ENCODE measurements at places on chromosomes 7 and 10.
A peak's percentile ranks its signal among the peaks of the same experiment; 100 is the strongest.

GRCh38 chr7:55018361-55019190, at the start of gene EGFR:
EGFR (plus strand) TSS chr7:55019017; CDS start chr7:55019278, 261 bp downstream.
- DNase-seq = peak; percentile 57

DNA sequence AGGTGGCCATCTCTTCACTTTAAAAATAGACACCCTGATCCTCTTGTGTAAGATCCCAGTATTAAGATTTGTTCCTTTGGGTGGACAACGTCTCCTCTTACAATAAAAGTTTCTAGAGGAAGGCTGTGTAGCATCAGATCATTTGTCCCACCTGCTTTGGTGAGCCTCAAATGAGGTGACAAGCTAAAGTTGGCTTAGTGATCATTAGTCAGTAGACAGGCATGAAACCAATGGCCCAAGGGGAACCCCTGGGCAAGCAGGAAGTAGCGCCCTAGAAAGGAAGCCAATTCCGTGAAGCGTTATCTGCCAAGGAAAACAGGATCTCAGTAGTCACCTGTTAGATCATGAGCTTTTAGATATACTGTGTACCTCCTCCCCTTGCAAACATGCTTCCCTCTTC, 66.8 kb downstream of the PCGF5 start:
- no peak for DNase-seq

GRCh38 chr10:131577786-131578471, 266.4 kb upstream of the TCERG1L start:
- no peak for DNase-seq

DNA sequence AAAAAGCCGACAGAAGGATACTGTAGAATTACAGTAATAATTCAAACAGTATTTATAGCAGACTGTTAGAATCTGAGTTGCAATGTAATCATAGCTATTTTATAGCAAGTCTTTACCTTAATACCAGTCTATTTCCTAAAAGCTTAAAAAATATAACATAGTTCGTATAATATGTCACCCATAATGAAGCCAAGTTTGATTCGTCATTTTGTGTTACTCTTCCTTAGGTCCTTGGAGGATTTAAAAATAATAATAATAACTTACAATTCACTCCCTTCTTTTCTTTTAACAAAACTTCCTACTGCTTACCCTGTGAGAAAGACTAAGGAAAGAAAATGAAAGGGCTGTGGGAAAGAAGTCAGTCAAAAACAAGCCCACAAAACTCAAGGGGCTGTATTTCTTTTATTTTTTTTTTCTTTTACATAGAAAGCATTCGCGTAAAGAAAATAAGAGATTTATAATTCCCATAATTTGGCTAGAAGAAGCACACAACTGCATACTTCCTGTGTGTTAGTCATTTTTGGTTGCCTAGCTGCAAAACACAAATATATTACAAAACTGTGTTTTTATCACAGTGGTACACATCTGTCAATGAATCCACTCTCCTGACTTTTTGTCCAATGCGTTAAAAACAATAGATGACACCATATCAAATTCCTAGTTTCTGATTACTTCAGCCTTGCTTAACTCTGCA, 187.2 kb upstream of the CELF2 start:
- no peak for DNase-seq

GRCh38 chr7:47317487-47317886, 264.4 kb downstream of the TNS3 start:
- DNase-seq = no peak

GRCh38 chr7:100804681-100805431, 22.5 kb downstream of the EPHB4 start:
- DNase-seq = no peak

DNA sequence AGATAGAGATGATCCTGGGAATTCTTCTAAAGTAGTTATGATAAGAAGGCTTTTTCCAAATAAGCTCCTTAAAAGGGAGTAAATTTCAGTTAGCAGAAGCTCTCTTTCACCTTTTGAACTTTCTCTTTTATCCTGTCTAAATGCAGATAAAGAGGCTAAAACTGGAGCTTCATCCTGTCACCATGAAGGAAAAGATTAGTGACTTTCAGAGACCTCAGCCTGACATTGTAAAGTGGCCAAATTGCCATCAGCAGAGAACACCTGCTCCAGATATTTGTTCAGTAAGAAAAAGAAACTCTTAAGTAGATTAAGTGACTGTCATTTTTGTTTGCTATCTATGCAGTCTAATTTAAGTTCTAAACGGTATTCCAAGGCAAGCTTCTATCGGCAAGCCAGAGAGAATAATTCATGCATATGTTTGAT, 18.3 kb downstream of the VWDE start:
- DNase-seq = peak; percentile 38

GRCh38 chr10:22599636-22600228, 114.6 kb downstream of the PIP4K2A start:
- no peak for DNase-seq

GRCh38 chr10:29756451-29756850, 121.7 kb upstream of the SVIL start:
- DNase-seq = no peak

- DNase-seq = no peak
These were observed 168.0 kb downstream of the SORCS1 start for GRCh38 chr10:106996510-106996909.

DNA sequence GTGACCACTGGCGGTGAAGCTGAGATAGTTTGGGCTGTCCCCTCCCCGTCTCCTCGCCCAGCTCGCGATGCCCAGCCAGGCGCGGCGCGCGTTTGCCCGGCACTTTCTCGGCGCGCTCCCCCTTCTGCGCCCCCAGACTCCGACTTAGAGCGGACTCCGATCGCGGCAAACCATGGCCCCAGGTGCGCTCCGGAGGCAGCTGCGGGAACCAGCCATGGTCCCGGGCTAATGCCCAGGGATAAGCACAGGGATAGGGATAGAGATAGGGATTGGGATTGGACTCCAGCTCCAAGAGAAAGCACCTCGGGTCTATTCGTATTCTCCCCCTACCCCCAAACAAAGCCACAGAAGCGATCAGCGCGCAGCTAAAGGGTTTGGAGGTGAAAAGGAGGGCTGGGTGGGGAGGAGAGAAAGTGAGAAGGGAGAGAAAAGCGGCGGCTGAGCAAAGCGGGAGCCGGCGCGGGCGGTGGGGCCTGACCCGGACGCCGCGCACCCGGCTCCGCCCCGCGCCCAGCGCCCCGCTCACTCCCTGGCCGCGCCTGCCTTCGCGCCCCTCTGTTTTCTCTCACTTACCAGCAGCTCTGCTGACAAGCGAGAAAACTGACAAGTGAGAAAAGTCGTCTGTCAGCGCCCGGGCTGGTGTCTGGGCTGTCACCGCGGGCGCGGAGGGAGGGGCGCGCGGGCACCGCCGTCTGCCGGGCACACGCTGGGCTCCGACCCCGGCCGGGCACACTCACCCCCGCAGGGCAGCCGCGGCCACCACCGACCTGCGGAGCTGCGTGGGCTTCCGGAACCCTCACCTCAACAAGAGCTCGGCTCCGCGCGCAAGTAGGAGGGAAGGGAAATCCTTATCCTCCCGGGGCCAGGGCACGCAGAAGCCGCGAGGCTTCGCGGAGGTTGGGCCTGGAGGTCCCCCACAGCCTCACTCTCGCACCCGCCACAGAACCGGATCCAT, at the start of gene PDE1C:
PDE1C (minus strand) TSS at position 2 of the 955 bp plus-strand sequence.
- DNase-seq = peak; percentile 27

GRCh38 chr7:131493581-131493980, 62.8 kb downstream of the PODXL start:
- no peak for DNase-seq

DNA sequence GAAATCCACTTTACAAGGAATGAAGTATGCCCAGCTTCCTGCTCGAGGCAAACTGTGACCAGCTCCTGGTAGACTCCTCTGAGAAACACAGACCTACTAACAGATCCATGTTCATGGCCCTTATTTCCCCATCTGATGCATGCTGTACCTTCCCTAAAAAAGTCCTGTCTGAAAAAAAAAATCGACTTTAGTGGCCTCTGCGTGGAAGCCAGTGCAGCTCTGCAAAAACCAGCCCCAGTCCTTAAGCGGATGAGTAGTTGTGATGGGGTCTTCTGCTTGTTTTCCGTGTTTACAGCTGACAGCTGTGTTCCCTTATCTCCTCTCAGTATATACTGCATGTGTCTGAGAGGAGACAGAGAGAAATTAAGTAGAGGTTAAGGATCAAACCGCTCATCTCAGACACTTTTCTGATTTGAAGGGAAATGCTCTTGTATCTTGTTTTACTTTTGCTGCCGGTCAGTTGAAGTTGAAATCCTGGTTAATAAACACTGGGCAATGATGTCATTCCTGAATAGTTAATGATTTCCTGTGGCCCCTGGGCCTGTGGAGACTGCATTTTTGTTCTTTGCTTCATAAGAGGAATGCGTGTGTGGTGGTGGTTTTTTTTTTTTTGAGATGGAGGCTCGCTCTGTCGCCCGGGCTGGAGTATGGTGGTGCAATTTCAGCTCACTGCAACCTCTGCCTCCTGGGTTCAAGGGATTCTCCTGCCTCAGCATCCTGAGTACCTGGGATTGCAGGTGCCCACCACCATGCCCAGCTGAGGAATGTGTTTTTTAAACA, 67.6 kb downstream of the DOCK1 start:
- DNase-seq = peak; percentile 91

DNA sequence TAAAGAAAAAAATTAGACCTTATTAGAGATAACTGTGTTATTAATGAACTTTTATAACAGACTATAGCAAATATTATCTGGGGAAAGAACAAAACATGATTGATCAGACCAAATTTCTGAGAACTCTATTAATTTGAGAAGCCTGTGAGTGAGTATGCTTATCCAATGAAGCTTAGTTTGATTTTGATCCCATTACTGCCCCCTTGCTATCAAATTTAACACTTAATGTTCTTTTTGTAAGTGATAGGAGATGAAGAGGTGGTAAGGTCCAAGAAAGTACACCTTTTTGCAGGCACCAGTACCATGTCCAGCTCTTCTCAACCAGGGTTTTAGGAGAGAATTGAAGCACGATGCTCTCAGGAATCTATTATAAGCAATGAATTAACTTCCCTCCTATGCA, 49.9 kb downstream of the ZNF365 start:
- DNase-seq = no peak

GRCh38 chr7:89458114-89458513, 662.6 kb upstream of the TEX47 start:
- no peak for DNase-seq

DNA sequence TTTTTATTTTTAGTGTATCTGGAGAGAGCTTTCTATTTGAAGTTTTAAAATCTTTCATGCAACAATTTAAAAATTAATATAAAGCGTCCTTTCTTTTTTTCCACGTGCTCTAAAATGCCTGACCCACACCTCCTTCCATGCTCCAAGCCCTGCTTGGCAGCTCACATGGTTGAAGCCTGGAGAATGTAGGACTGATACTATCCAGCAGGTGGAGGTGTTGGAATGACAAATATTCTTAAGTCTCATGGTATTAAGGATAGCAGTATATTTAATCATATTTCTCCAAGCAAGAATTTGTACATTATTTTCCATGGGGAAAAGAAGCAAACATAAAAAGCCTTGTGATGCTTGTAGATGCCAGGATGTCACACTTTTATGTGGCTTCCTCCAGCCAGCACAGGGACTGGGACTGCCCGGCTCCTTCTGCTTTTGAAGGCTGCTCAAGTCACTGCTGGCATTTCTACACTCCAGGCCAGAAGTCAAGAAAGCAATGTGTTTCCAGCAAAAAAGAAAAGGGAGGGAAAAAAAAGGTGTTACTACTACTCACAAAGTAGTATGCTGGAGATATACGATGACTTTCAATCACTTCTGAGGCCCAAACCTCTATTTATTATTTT, 49.7 kb downstream of the BZW2 start:
- DNase-seq = peak; percentile 78

- no peak for DNase-seq
These were observed 32.3 kb downstream of the ORC5 start for GRCh38 chr7:104175361-104175984.

DNA sequence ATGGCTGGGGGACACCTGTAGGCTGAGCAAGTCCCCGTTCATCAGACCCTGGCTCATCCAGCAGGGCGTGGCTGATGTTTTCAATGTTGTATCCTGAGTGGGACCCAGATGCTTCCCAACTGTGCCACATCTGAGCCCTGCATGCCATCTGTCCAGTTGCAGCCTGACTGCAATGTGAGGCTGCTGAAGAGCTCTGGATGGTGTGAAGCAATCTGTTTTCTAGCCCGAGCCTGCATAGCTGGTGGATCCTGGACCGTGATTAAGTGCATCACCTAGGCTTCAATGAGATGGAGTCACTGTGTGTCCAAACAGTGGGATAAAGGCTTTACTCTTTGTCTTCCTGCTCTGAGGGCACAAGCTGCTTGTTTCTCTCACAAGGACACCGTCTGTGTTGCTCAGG, 99.8 kb downstream of the TCF7L2 start:
- DNase-seq = no peak

DNA sequence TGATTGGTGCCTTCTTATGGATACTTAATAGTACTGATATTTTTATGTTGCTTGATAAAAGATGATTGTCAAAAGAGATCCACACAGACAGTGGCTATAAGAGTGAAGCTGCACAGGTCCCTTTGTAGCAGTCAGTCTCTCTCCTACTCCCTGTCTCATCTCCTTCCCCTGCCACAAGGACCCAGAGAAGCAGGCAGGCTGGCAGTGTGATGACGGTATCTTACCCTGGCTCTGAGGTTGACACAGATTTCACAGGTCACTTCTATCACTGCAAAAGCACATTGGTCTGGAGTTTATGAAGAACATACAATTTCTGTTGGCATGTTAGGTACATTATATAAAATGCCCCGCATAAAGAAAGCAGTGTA, 64.4 kb upstream of the AHR start:
- DNase-seq = no peak

DNA sequence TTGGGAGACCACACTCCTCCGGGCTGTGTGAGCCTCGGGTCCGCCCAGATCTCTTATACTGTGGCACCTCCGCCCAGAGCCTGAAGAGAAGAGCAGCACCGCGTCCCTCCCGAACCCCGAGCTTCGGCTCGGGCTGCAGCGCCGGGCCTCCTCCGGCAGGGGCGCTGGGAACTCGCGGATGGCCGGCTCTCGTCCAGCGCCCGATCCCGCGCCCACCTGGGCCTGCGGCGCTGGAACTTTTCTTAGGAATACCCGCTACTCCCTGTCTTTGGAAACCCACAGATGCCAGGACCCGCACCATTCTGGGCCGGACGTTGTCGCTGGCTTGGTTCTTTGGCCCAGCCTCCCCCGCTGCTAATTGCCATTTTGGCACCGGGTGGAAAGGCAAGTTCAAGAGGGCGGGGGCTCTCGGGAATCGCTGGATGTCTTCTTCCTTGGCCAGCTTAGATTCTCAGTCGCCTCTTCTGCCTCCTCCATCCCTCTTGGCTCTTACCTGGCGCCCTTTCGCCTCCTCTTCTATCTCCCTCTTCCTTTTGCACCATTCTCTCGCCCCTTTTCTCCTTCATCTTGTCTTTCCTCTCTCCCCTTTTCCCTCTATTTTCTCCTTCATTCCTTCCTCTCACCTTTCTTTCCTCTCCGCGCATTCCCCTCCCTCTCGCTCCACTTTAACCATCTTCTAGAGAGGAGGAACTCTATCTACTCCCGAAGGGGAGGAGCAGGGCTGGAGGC, 2.1 kb upstream of the SORCS3 start:
- peak; percentile 7 for DNase-seq

Measured in cardiac muscle cell (in vitro differentiated cells and primary cell).